ENCODE measurements at places on chromosomes 6 and 20.

- no peak for DNase-seq
These were observed 11.4 kb upstream of the KIF25 start for GRCh38 chr6:167985911-167986595.

- DNase-seq, result no peak
These were observed 63.4 kb downstream of the AHI1 start for GRCh38 chr6:135434095-135434494.

DNA sequence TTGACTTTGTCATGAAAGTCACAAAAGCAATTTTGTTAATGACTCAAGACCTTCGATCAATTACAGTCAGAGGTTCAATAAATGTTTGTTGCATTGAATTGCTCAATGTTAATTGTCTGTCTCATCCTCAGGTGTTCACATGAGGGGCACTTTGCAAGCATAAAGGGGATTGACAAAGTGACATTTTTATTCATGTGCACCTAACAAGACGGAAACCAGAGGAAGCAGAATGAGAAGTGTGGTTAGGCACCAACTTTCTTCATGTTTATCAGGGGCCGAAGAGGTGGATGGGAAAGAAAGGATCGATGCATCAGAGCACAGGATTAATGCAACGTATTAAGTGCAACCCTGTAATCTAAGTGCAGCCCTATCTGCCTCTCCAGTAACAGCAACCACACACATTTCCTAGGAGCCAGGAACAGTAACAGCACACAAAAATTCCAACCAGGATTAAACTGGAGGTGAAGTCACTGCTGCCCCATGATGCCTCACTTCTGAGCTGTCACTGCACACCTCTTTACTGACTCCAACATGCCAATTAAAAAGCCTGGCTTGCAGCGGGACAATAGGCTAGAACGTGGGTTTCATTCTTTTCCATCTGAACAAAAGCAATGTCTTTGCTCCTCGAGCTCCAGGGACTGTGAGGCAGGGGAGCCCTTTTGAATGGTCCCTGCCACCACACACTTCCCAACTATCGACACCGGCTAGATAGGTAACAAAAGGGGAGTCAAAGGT, 262.7 kb downstream of the CD83 start:
- DNase-seq, result no peak

DNA sequence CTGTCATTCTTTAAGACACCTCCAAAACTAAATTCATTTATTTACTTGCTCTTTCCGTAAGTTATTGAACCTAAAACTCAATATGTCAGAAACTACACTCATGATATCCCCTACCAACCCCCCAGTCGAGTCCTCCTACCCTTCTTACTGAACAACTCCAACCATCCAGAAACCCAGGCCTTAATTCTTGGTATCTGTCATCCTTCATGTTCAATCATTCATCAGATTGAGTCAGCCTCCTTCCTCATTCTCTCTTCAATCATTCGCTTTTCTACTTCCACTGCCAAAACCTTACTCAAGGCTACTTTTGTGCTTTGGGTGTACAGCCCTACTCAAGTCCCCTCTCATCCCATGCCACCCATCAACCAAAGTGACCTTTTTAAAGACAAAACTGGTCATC, 95.7 kb downstream of the SMLR1 start:
- no peak for DNase-seq

DNA sequence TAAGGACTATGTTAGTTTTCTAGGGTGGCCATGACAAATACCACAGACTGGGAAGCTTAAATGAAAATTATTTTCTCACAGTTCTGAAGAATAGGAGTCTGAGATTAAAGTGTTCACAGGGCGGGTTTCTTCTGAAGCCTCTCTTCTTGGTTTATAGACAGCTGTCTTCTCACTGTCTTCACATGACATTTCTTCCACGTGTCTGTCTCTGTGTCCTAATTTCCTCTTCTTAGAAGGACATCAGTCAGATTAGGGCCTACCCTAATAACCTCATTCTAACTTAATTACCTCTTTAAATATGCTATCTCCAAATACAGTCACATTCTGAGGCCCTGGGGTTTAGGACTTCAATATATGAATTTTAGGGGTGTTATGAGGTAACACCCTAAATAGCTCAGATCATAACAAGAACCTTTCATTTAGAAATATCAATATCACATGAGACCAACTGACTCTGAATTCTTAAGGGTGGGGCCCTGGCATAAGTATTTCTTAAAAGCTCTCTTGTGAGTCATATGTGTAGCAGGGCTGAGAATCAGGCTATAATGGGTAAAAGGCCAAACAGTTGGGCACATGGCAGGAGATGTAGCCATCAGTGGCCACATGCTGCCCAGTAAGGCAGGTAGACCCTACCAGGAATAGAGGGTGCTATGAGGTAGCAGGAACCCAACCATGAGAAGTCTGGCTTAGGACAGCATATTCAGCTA, 62.0 kb upstream of the TENT5A start:
- DNase-seq, result no peak

- DNase-seq, result no peak
These were observed 23.5 kb downstream of the ILRUN start for GRCh38 chr6:34673064-34673463.

All from ureter (tissue), 1 donor.